H9 (cell line): ENCODE measurements at places on chromosomes 13 and 19.
A peak's percentile ranks its signal among the peaks of the same experiment; 100 is the strongest.

GRCh38 chr19:33167438-33167837 is 26.7 kb upstream of the LRP3 start:
- DNase-seq = no peak

DNA sequence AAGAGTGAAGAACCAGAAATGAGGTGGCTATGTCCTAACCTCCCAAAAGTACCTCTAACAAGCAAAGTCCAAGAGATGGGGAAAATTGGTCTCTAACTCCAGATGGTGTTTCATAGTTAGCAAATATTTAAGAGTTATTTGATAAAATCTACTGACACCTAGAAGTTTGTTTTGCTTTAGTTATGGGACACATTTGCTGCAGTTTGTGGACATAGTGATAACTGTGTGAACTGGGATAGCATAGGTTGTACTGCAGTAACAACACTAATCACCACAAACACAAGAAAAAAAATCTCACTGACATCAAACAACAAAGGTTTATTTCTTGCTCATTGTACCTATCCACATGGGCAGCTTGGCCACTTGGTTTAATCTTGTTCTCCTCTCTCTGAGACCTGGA is 965.0 kb upstream of the SPRY2 start:
- no peak for DNase-seq

- peak; percentile 24 for DNase-seq
Measured at GRCh38 chr13:111326621-111326965, 6.2 kb downstream of the TEX29 start.

GRCh38 chr19:3336680-3337523 is 29.5 kb upstream of the NFIC start:
- DNase-seq = no peak

DNA sequence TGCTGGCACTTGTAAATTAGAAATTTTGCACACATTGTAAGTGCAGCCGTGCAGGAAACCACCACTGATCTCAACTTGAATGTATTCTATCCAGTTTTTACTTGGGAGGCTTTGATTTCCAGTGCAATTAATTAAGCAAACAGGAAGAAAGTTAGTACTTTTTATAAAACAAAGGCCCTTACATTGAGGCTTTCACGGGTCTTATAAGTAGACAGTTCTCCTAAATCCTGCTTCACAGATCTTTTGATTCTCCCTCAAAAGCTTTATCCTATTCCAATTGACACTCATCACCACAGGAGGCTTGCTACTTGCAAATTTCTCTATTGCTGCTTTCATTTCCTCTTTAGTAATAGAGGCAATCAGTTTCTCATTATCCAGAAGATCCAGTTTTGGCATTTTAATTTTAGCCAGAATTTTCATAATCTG is 90.1 kb downstream of the ERCC5 start:
- DNase-seq = no peak

- no peak for DNase-seq
Measured at GRCh38 chr13:85828094-85828684, 29.0 kb upstream of the SLITRK6 start.

GRCh38 chr19:35509018-35509652 is 4.3 kb downstream of the DMKN start:
- peak; percentile 79 for DNase-seq

DNA sequence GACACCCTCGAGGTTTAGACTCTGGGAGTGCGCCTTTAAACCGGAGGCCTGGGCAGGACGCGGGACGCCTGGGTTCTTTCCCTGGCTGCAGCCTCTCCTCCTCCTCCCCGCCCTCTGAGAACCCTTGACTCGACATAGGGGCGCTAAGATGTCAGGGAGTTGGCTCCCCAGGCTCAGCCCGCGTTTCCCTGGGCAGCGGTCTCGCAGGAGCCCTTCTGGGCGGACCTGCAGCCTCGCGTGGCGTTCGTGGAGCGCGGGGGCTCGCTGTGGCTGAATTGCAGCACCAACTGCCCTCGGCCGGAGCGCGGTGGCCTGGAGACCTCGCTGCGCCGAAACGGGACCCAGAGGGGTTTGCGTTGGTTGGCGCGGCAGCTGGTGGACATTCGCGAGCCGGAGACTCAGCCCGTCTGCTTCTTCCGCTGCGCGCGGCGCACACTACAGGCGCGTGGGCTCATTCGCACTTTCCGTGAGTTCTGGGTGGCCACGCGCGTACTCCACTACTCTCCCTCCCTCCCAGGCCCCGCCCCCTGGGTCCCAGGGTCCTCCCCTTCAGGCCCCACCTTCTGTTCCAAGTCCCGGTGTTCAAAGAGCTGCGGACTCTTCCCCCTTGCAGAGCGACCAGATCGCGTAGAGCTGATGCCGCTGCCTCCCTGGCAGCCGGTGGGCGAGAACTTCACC is 1.3 kb downstream of the ICAM5 start:
- peak; percentile 68 for DNase-seq

GRCh38 chr19:16886305-16886880 is 2.4 kb upstream of the F2RL3 start:
- DNase-seq = no peak

- no peak for DNase-seq
Measured at GRCh38 chr19:13583114-13583513, 76.8 kb upstream of the CACNA1A start.

GRCh38 chr19:3608750-3609322 is 2.2 kb upstream of the TBXA2R start:
- no peak for DNase-seq

DNA sequence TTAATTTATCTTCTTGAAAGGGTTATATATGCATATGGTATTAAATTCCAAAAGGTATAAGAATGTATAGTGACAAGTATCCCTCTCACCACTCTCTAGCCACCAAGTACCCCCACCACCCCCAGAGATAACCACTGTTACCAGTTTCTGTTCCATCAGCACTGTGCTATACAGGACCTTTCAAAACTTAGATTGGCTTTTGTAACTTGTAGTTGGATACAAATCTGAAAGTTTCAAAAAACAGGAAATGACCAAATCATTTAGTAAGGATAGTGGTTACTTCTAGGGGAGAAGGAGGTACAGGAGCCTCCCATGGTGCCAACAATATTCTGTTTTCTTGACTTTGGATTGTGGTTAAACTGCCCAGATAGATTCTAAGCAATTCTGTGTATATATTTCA is 56.7 kb downstream of the AKAP11 start:
- no peak for DNase-seq

DNA sequence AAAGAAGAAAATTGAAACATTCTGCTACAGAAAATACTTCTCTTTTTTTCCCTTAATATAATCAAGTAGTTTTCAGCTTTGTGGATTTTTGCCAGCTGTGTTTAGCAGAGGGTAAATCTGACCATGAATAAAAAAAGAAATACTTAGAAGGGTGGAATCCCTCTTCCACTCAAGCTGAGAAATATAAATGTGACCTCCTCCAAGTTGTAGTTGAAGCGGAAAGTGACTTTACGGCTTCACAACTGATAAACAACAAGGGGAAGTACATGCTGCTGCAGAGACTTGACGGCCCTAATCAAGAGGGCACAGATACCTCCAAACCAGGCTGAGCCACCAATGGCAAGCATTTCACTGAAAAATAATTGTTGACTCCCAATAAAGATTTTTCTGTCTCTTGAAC is 785.0 kb downstream of the SLITRK5 start:
- no peak for DNase-seq

- DNase-seq = no peak
Measured at GRCh38 chr19:17526922-17527321, 15.5 kb downstream of the PGLS start.

DNA sequence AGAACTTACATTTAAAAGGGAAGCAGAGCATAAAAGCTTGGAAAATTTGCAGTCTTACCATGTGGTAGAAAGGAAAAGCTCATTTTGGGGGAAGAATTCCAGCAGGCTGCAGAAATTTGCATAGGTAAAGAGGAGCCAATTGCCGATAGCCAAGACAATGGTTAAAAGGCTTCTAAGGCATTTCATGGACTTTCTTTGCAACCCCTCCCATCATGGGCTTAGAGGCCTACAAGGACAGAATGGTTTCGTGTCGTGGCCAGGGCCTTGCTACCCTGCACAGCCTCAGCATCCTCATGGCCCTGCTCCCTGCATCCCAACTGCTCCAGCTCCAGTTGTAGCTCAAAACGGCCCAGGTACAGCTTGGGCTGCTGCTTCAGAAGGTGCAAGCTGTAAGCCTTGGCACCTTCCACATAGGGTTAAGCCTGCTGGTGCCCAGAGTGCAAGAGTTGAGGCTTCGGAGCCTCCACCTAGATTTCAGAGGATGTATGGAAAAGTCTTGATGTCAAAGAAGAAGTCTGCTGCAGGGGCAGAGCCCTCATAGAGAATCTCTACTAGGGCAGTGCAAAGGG is 420.3 kb downstream of the PCDH17 start:
- peak; percentile 38 for DNase-seq

DNA sequence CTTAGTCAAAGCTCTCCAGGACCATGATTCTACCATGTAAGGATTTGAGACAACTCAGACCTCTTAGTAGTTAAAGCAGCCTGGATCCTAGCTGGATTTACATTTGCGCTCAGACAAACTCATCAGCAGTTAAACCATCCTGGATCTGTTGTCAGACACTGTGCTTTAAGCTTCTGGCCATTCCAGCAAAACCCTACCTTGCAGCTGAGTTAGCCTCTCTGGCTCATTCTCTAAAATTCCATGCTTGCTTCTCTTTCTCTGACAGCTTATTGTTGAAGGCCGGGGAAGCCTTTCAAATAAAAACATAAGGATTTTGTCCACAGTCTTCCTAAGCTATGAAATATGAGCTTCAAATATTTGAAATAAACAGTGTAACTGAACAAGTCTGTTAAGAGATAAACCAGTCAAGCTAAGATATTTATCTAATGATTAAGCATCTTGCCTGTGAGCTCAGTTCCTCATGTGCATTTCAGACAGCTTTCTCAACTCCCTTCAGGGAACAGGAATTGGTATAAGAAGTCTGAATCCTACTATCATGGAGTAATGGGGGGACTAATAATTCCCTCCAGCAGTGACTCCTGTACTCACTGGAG is 89.3 kb downstream of the SLAIN1 start:
- no peak for DNase-seq

DNA sequence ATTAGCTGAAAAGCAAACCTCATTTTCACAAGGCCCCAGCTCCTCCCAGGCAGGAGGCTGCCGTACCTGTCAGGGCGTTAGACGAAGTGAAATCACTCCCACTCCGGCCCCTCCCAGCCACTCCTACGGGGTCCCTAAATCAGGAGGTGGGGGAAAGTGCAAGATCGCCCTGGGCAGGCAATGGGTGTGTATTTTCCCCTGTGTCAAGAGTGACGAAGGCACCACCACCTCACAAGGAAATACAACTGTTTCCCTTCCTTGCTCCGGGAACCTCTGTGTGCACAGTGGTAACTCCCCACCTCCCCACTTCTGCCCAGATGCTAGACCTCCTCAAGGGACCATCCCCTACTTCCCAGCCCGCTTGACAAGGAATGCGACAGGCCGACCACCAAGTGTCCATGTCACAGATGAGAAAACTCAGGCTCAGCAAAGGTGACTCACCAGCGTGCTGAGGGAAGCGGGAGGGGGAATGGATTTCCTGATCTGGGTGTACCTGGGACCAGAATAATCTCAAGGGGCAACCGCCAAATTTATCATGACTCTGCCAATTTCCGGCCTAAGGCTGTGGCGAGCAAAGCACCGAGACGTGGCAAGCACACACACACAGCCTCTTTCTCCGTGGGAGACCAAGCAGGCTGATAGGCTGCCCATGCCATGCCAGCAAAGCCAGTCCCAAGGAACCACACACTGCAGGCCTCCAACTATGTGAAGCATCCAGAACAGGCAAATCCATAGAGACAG is 7.3 kb downstream of the PPP6R1 start:
- no peak for DNase-seq

DNA sequence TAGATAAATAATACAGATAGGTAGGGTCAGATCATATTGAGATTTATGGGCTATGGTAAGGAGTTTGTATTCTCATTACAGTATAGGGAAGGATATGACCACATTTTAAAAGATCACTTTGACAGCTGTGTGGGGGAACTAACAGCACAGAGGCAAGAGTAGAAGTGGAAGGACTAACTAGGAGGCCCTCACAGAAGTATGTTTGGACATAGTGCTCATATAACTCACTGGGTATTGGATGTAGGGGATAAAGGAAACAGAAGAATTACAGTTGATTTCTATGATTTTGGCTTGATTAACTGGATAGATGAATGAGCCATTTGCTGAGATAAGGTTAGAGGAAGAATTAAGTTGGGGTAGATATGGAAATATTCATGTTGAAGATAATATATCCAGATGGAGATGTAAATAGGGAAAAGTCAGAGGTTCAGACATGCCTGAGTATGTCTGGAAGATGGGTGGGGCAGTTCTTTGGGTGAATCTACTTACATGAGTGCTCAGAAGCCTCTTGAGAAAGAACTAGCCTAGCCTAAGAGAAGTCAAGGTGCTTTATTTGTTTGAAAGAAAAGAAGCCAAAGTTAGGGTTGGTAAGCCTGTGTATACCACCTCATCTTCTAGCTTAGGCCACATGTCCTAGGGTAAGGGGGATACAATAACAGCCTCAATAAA is 133.4 kb downstream of the NDFIP2 start:
- DNase-seq = no peak

GRCh38 chr19:13808856-13809255 is 13.6 kb downstream of the ZSWIM4 start:
- no peak for DNase-seq

DNA sequence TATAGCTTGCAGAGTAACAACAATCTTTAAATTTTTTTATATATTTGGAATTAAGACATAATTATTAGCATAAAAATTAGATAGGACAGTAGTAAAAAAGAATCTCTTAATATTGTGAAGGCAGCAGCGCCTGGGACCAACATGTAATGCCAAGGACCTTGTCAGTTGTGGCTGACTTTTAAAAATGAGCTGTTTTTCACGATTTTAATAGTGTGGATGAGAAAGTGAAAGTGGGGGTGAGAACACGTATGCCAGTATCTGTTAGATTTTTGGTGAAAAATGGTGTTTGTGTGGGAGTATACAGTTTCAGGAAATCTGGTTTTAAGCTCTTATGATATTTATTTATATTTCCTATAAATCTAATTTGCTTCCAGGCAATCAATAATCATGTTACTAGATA is 125.2 kb downstream of the LMO7 start:
- no peak for DNase-seq

DNA sequence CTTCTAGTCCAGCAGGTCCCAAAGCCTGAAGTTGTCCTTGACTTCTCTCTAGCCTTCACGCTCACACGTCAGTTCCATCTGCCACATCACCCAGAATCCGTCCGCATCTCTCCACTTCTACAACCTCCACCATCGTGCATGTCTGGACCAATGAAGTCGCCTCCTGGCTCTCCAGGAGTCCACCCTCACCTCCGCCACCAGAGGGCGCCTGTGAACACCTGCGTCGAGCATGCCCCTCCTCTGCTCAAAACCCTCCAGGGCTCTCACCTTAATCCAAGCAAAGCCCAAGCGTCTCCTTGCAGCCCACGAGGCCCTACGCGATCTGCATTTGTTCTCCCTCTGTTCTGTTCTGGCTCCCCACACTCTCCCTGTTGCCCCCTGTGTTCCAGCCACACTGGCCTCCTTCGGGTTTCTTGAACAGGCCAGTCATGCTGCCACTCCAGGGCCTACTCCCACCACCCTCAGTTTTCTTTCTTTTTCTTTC is 3.7 kb downstream of the USHBP1 start:
- peak; percentile 96 for DNase-seq

- DNase-seq = no peak
Measured at GRCh38 chr13:113589251-113589960, 4.9 kb downstream of the TFDP1 start.

- no peak for DNase-seq
Measured at GRCh38 chr13:71378961-71379905, 487.8 kb downstream of the DACH1 start.

GRCh38 chr19:4754248-4754647 is 30.6 kb upstream of the DPP9 start:
- DNase-seq = no peak
